ENCODE measurements at places on chromosomes 6 and 20.

GRCh38 chr20:62067547-62068260 lies 2.0 kb upstream of the TAF4 start:
- DNase-seq = no peak

DNA sequence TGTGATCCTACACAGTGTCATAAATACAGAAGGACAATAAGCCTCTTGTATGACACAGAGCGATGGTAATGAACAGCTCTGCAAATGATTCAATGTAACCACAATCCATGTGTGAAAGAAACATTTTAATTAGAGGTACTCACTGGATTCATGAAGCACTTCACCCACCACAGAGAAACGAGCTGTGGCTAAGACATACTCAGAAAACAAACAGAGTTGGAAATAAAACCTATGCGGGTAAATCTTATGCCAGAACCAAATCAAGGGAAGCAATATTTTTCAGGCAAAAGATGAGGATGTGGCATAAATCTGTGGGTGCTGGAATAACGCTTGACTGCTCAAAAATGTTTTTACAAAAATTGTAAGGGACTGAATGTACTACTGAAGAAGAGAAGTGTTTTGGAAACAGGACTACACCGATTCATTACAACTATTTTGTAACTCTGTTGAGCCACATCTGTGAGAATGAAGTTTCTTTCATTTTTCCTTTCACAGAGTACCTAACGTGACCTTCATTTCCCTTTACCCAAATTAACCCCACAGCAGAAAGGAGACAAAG lies 112.1 kb downstream of the WDR27 start:
- peak; percentile 45 for DNase-seq

DNA sequence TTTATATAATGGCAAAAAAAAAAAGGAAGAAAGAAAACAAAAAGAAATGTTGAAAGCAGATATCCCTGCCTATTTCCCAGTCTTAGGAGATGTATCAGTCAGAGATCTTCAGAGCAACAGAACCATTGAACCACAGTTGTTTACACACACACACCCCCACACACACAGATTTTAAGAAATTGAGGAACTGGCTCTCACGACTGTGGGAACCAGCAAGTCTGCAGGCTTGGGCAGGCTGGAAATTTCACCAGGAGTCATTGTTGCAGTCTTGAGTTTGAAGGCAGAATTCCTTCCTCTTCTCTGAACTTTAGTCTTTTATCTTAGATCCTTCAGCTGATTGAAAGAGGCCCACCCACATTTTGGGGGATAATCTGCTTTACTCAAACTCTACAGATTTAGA lies 380.9 kb downstream of the CDKAL1 start:
- no peak for DNase-seq

GRCh38 chr20:37878835-37879599 lies 23.9 kb upstream of the VSTM2L start:
- DNase-seq = no peak

GRCh38 chr6:95973976-95974375 lies 41.8 kb upstream of the FUT9 start:
- DNase-seq = no peak

DNA sequence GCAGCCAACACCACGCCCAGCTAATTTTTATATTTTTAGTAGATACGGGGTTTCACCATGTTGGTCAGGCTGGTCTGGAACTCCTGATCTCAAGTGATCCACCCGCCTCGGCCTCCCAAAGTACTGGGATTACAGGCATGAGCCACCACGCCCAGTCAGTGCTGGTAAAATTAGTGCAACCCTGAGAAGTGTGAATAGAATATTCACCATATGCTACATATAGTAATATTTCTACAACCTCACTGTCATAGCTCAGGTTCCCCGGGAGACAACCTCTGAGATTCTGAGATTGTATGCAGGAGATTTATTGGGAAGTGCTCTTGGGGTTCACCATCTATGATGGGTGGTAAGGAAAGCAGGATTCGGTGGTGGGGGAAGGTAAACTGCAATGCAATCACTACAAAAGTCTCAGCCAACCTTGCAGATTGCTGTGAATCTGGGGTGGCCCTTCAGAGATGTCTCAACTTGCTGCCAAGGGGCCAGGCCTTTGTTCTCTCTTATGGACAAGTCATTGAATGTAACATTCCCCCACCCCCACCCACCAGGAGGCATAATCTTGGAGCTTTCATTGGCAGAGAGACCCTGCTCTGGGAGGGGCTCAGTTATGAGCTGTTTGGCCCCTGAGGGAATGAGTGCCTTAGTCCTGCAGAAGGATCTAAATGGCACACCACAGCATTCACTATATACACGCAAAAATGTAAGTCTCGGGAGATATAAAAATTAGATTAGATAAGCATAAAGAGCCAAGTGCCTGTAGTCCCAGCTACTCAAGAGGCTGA lies 34.0 kb upstream of the SEC63 start:
- no peak for DNase-seq

DNA sequence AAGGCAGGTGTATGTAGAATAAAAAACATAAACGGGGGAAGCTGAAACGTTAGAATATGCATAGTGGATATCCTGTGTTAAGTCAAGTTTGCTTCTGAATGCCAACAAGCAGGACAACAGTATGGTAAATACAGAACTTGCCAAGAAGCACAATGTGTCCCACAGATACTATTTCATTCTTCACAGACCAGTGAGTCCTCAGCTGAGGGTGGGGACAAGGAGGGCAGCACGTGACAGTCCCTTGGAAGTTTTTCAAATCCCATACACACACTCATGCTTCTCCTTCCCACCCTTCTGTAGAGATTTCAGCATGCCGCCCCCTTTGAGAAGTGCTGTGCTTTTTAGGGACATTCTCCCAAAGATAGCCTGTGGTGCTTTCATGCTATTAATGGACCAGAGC lies 268.5 kb upstream of the ECI2 start:
- DNase-seq = no peak

GRCh38 chr6:39752835-39753724 lies 27.9 kb upstream of the KIF6 start:
- no peak for DNase-seq

DNA sequence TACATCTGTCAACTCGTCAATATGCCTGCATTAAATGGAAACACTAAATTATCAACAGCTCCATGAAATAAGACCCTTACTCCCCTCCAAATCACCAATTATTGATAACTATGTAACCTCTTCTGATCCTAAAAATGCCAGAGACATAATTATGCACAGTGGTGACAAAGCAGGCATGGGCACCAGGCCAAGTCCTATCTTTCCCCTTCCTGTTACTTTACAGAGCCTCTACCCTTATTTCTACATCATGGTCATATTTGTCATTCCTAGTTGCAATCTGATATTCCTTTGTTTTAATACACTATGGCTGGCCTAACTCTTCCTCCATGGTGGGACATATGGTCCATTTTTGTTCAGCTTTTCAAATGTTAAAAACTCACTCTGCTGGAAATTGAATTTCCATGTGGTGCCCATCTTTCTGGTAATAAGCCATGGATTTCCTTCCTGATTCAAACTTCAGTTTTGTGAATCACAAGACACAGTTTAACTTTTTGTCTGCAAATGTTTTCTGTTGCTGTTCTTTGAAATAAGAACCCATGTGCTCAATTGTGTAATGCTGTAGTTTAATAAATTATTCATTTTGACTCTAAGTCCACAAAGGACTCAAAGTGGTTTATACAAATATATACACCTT lies 41.8 kb upstream of the ARFGEF2 start:
- no peak for DNase-seq

GRCh38 chr6:96124778-96125177 lies 109.0 kb downstream of the FUT9 start:
- no peak for DNase-seq

DNA sequence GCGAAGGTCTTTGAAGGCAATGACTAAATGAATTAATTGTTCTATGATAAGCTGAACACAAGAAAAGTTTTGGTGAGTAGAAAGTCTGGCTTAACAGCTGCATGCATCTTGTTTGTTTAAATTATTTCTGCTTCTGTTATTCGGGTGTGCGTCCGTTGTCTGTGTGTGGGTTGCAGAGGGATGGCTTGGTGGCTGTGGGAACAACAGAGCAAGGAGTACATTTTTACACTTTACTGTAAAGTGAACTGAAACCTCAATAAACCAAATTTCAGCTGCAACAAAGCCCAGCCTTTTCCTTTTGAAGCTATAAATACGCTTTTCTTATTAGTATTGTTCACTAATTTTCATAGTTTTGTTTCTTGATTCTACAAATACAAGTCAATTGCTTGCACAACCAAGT lies 3.5 kb upstream of the LAMP5 start:
- DNase-seq = no peak

- DNase-seq = no peak
Observed at GRCh38 chr6:3594201-3594600, 137.4 kb upstream of the SLC22A23 start.

DNA sequence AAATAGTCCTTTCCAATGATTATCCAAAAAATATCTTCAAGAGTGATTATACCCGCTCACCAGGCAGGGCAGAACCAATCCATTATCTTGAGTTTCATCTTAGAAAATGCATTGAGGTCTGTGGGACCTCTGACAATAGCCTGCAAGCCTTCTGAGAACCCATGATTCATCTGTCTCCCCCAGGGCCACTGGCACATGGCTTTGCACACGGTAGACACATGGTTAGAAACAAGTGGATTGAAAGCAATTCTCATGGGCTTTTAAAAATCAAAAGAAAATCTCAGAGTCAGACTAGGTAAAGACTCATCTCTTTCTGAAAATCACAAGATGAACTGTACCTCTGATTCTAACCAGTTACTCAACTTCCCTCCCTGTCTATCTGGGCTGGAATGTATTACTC lies 15.5 kb downstream of the GNAS-AS1 start:
- no peak for DNase-seq

- peak; percentile 45 for DNase-seq
Observed at GRCh38 chr20:23349338-23350195, 1.0 kb upstream of the NXT1 start.

DNA sequence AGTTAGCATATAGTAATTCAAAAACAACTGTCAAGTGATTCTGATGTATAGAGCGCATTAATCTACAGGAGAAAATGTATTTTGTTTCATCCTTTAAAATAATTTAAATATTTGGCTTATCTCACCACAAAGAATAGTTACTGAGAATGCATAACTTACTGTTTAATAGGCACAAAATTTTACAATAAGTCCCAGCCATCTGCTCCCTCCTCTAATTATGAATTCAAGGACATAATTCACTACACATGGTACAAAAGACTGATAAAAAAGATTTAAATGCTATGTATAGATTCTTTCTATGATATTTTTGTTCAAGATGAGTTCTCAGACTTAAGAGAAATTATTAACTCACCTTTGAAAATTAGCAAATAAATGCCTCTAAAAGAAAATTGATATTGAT lies 242.0 kb downstream of the FUT9 start:
- no peak for DNase-seq

DNA sequence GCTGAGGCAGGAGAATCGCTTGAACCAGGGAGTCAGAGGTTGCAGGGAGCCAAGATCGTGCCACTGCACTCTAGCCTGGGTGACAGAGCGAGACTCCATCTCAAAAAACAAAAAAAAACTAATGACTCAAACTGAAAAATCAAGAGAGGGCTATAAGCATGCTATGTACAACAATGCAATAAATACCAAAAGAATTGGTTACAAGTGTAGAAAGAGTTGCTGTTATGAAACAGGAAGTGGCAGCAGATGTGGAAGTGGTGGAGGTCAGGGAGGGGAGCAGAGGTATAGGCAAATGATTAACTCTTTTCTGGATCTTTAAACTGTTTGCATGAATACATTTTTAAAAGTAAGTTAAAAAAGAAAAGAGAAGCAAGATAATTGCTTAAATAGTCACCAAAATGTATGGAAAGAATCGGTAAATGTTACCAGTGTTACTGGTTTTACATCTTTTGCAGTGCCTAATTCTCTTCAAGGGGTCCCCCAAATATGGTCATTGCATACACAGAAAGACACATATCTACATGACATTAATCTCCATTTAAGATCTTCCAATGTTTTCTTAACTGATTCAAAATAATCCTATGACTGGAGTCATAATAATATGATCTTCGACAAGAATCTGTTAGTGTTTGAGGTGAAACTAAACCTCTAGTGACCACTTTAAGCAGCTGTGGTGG lies 15.0 kb downstream of the CALHM6 start:
- DNase-seq = no peak

GRCh38 chr6:16436550-16436949 lies 198.2 kb downstream of the GMPR start:
- DNase-seq = no peak

GRCh38 chr20:23629017-23629541 lies 8.7 kb downstream of the CST3 start:
- DNase-seq = no peak

DNA sequence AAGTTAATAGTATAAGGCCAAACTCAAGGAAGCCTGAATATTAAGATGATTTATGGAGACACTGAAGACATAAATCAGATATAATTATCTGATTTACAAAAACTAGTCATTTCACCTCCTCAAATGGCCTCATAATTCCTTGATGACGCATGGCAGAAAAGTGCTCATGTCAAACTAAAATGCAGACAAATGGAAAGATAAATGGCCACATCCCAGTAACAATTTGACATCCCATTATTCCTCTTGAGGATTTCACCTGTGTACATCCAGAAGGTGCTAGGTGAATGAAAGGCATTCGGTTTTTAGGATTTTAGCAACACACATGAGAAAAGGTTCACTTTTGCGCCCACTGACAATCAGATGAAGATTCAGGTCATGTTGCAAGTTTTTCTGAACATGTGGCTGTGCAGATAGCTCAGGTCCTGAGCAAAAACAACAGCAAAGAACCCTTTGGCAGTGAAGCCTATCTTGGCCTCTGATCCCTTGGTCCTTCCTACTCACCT lies 24.2 kb downstream of the SGK1 start:
- no peak for DNase-seq

DNA sequence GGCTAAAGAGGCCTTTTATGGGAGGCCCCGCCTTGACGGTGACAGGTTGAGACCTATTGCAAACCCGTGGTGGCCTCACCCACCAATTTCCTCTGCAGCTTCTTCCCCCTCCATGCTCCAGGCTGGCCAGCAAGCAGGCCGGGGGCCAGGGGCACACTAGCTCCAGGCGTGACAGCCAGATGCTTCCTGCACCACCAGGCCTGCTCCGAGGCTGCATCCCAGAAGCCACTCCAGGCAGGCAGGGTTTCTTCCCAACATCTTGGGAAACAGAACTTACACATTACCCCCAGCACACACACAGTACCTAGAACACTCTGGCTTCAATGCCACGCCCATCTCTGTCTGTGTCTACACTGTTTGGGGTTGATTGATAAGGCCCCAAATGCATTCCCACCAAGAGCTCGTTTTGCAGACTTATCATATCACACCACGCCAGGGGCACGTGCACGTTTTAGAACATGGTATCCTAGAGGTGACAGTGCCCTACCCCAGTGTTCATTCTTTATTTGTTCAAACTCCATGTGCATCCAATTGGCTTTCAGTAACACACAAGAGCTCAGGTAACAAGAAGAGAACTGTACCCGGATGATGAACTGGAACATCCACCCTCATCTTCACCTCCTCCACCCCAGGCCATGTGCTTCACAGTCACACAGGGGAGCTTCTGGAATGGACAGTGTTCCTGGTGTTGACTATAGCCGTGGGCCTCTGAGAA lies 221.4 kb upstream of the RREB1 start:
- DNase-seq = no peak
